Gastrocnemius medialis (tissue), 4 donors: ENCODE measurements at places on chromosomes 7 and 10.

- H3K27me3 ChIP-seq: no peaks in the 10 kb centered on the region
- H3K27ac ChIP-seq: no peak overlapping the region
- H3K4me3 ChIP-seq: no peak overlapping the region
- no peaks in the 10 kb centered on the region for H3K4me1 ChIP-seq
- DNase-seq: no peak
- no peaks in the 10 kb centered on the region for H3K36me3 ChIP-seq
Observed at GRCh38 chr10:125263551-125263950, 103.2 kb upstream of the CTBP2 start.

DNA sequence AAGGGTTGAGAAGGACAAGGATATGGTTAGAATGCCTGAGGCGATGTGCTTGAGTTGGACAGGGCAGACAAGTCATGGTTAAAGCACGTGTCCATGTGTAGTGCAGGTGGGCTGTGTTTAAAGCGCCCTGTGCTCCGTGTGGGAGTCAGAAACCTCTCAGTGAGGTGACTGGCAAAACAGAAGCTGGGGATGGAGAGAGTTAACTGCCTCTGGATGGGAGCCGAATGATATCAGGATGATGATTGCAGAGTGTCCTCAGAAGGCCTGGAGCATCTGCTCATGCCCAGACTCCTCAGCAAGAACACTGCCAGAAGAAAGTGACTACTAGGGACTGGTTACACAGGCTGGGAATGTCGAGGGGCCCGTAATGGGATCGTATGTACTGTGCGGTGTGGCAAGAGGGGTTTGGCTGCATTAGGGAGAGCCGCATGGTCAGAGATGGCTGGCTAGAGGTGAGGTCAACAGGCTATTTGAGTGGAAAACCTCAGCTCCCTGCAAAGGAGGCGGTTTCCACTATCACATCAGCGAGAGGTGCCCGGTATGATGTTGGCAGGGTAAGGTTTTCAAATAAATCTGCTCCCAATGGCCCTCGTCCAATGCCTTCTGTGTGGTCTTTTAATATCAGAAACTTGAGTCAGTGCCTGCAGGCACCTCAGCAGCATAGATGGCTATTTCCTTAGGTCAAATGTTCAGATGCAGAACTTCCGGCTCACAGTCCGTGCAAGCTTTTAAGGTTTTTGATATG is 26.1 kb upstream of the MRC1 start:
- H3K4me1 ChIP-seq: peaks cover 45% of the 10 kb centered on the region
- peak overlapping the region; percentile 19 for H3K4me3 ChIP-seq
- H3K36me3 ChIP-seq: no peaks in the 10 kb centered on the region
- no peaks in the 10 kb centered on the region for H3K27me3 ChIP-seq

- H3K27ac ChIP-seq: no peak overlapping the region
- no peak overlapping the region for H3K4me3 ChIP-seq
- H3K36me3 ChIP-seq: no peaks in the 10 kb centered on the region
- no peaks in the 10 kb centered on the region for H3K27me3 ChIP-seq
- DNase-seq: no peak
Observed at GRCh38 chr7:27615420-27616185, 47.1 kb downstream of the HIBADH start.

DNA sequence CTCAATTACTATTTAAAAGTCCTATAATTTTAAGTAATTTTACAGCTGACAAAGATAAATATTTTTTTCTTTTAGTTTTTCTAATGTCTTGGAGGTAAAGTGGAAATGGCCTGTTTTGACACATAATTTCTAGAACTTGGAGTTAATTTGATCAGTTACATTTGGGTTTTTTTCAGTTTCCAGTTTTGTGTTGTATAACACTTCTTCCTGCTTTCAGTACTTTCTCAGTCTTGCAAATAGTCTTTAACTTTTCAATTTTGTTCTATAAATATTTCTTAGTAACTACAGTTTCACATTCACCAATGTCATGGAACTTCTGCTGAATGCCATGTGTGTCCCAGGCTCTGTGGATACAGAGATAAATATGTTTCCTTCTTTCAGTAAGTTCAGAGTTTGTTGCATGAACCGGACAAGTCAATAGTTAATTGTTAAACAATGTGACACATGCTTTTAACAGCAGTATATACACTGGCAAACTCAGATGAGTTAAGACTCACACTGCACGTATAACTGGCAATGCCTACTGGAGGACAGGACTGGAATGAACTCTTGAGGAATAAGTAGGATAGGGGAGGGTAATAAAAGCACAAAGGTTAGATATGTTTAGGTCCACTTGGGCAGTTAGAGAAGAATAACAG is 4.6 kb downstream of the SHOC2 start:
- peaks cover 37% of the 10 kb centered on the region for H3K4me1 ChIP-seq
- H3K4me3 ChIP-seq: no peak overlapping the region
- H3K36me3 ChIP-seq: no peaks in the 10 kb centered on the region
- H3K27me3 ChIP-seq: no peaks in the 10 kb centered on the region
- no peak for DNase-seq

DNA sequence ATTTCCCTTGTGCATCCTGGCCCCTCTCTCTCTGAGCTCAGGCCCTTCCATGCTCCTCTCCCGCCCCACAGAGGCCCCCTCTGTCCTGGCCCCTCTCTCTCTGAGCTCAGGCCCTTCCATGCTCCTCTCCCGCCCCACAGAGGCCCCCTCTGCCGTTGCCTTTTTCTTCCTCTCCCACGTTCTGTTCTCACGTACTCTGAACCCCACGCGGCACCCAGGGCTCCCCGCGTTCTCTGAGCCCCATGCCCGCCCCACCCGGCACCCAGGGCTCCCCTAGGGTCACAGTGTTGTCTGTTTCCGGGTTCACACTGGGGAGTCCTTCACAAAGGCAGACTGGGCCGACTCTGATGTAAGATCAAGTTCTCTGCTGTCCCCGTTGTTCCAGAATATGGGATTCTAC is 336.8 kb downstream of the DNAJB6 start:
- DNase-seq: peak; percentile 1
- no peak overlapping the region for H3K27ac ChIP-seq
- H3K36me3 ChIP-seq: no peaks in the 10 kb centered on the region
- H3K27me3 ChIP-seq: peaks cover 9% of the 10 kb centered on the region
- H3K4me1 ChIP-seq: no peaks in the 10 kb centered on the region
- H3K4me3 ChIP-seq: no peak overlapping the region

DNA sequence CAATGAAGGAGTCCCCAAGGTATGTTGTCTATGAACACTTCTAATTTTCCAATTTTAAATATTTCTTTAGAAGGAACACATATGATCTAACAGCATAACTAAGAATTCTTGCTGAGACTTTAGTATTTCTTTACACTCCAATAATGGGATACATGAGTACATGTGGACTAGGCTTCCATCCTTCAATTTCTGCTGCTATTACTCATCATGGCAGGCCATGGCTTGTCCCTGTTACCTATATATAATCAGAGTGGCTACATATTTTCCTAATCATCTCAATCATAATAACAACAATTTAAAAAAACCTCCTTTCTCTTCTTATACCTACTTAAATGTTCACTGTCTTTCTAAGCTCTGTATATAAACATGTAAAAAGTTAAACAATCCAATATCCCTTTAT is 60.3 kb upstream of the TAC1 start:
- H3K4me1 ChIP-seq: no peaks in the 10 kb centered on the region
- DNase-seq: no peak
- no peak overlapping the region for H3K27ac ChIP-seq
- no peaks in the 10 kb centered on the region for H3K27me3 ChIP-seq

- H3K4me1 ChIP-seq: no peaks in the 10 kb centered on the region
- DNase-seq: no peak
- H3K27me3 ChIP-seq: no peaks in the 10 kb centered on the region
- H3K27ac ChIP-seq: no peak overlapping the region
- H3K4me3 ChIP-seq: no peak overlapping the region
Observed at GRCh38 chr10:69229616-69229916, 9.4 kb downstream of the HKDC1 start.

GRCh38 chr10:79910836-79911235 is 38.1 kb downstream of the SFTPD start:
- H3K4me3 ChIP-seq: no peak overlapping the region
- H3K4me1 ChIP-seq: peaks cover 10% of the 10 kb centered on the region
- no peak for DNase-seq
- H3K36me3 ChIP-seq: no peaks in the 10 kb centered on the region
- no peak overlapping the region for H3K27ac ChIP-seq
